GM04503 (cell line): ENCODE measurements at places on chromosomes 4 and X.

DNA sequence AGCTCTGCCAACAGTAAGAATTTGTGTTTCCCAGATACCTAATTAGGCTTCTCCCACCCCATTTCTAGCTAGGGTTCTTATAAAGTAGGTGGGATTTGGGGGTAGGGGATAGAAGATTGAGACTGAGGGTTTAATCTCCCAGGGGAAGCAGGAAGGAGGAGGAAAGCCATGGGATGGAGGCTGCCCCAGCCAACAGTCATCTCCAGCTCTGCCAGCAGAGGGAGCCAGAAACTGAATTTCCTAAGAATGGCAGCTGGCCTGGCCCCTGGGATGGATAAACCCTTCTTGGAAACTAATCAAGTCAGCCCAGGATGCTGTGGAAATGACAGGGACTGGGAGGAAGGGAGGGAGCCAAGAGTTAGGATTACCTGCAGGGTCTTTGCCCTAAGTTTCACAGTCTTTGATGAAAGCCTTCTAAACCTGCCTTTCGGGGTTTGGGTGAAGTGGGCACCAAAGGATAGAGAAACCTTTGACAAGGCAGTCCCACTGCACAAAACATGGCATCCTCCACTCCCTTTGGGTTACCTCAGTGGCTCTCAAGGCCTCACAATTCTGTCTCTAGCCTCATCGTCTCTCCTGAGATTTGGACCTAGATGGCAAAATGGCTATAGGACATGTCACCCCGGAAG, 6.7 kb upstream of the ERCC6L start:
- no peak for DNase-seq

- no peak for DNase-seq
Measured at GRCh38 chr4:134326866-134327265, 125.3 kb upstream of the PABPC4L start.

DNA sequence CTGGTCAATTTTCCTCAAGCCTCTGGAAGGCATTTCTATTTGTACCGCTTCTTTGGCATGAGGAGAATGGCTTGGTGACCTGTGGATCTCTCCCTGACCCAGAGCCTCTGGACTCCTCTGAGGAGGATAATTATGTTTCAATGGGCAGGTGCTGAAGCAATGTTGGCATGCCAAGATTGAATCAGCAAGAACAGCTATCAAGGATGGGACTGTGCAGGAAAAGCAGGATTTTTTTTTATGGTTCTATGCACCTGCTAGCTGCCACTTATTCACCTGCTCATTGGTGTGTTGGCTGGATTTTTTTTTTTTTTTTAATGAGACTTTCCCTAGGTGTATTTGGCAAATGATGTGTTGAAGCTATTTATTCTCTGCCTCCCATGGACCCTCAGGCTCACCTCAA, 821.2 kb downstream of the RPA4 start:
- DNase-seq = no peak

- no peak for DNase-seq
Measured at GRCh38 chr4:126404549-126404948, 1089.8 kb downstream of the FAT4 start.

- no peak for DNase-seq
Measured at GRCh38 chr4:62015043-62015739, 815.1 kb downstream of the ADGRL3 start.

- peak; percentile 36 for DNase-seq
Measured at GRCh38 chr4:85672116-85672515, 197.2 kb downstream of the ARHGAP24 start.

GRCh38 chr4:76680952-76681351, 217.0 kb downstream of the SOWAHB start:
- no peak for DNase-seq

DNA sequence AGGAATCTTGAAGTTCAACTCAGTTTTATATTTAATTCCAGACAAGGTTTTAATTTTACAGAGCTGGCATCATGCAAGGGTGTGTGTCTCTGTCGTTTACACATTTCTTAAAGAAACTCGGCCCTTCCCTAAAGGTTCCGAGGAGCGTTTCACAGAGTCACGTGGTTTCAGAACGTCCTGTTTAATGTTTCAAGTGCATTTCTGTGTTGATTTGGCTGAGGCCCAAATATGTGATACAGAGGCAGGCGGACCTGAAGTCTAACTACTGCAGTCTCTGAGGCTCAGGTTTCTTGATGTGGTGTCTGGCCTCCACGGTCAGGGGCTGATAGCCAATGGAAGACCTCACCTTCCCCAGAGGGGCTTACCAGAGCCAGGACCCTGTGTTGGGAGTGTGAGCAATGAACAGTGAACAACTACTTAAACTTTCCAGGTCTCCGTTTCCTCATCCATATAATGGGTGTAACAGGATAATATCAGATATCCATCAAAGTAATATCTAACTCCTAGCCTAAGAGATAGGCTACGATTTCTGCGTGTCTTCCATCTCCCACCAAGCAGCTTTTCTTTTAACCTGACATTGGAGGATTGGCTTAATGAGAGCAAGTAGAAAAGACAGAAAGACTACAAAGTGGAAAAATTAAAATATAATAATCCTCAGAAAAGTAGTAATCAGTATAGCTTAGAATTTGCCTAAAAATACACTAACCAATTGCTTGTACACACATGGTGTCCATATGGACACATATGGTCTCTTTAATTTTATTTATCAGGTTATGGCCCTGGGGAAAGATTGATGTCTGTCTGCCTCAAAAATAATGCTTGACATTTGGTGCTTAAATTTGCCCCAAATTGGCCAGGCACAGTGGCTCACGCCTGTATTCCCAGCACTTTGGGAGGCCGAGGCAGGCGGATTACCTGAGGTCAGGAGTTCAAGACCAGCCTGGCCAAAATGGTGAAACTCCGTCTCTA, 50.0 kb upstream of the TRIM2 start:
- no peak for DNase-seq

DNA sequence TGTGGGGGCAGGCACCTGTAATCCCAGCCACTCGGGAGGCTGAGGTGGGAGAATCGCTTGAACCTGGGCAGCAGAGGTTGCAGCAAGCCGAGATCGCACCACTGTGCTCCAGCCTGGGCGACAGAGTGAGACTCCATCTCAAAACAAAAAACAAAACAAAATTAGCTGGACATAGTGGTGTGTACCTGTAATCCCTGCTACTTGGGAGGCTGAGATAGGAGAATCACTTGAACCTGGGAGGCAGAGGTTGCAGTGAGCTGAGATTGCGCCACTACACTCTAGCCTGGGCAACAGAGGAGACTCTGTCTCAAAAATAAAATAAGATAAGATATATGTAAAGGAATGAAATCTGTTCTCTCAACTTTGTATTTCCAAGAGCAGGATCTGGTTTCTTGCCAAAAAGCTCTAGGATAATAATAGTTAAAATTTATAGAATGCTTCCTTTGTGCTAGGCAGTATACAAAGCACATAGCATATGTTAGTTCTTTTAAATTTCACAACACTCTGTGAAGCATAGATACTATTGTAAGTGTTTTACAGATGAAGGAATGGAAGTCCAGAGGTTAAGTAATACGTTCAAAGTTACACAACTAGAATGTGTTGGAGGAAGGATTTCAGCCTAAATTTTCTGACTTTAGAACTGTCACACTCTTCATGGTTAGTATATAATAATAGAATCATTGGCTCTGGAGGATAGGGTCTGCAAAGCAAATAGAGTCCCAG, 10.3 kb downstream of the MRPL1 start:
- no peak for DNase-seq

GRCh38 chr4:67035986-67036385, 509.3 kb downstream of the CENPC start:
- no peak for DNase-seq

- no peak for DNase-seq
Measured at GRCh38 chr4:57318703-57319102, 208.5 kb upstream of the IGFBP7 start.

GRCh38 chr4:24896056-24896455, 16.8 kb downstream of the CCDC149 start:
- DNase-seq = no peak

GRCh38 chr4:80931631-80932081, 98.9 kb upstream of the BMP3 start:
- DNase-seq = no peak

DNA sequence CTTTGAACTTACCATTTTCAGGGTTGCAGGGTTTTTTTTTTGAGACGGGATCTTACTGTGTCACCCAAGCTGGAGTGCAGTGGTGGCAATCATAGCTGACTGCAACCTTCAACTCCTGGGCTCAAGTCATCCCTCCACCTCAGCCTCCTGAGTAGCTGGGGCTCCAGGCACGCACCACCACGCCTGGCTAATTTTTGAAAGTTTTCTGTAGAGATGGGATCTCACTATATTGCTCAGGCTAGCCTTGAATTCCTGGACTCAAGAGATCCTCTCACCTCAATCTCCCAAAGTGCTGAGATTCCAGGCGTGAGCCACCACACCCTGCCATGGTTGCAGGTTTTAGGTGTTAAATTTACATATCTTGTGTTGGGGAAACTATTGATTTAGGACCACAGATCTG, 64.5 kb downstream of the STOX2 start:
- DNase-seq = no peak

GRCh38 chrX:130082244-130083106, 27.8 kb downstream of the ELF4 start:
- no peak for DNase-seq

DNA sequence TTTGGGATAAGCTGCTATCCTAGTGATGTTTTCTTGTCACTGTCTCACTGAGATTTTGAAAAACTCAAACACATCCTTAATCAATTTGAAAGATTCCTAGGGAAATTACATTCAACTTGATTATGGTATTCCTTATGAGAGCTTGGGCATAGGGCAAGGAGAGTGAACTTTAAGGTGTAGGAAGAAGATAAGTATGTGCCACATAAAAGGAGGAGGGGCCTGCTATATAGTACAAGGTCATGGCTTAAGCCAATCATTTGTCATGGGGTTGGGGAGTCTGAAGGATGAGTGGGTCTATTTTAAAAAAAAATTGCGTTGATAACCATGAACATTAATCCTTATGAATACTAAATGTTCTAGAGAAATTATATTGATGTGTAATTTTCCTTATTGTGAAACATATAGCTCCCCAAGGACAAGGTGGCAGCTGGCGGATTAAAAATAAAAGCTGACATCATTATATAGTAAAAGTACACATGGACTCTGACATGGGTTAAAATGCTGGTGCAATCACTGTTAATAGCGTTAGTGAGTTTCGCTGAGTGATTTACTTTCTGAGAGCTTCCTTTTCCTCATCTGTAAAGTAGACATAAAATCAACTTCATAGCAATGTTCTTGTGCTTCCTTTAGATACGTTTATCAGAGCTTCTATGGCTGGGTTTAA, 17.4 kb downstream of the GALNT7 start:
- DNase-seq = no peak

DNA sequence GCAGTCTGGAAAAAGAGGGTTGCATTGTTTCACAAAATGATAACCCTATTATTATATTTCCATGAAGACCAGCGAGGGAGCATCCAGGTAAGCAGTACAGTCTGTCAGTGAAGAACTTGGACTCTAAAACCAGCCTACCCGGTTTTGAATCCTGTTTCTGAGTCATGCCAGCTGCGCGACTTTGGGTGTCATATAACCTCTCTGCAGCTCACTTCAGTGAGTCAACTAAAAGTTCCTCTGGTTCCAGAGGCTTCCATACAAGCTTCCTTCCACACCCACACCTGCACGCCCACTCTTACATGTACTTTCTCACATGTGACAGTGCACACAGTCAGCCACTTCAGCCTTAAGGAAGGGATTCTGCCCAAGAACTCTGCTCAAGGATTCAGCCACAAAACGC, 49.8 kb upstream of the PRPS2 start:
- DNase-seq = no peak

DNA sequence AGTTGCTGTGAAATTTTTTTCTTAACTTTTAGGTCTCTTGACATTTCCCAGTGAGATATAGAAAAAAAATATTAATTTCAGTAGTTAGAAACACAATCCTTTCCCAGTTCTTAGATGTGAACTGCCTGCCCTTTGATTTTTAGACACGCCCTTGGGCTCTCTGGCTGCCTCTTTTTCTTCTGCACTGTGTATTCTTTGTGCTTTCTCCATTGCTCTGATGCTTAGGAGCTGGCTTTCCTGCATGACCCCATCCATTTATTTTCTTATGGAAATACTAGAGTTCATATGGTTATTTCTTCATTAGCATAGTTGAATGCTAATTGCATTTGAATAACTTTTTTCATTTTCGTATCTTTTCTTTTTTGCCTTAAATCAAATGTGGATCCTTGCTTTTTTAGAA, 224.9 kb upstream of the SMIM31 start:
- no peak for DNase-seq

DNA sequence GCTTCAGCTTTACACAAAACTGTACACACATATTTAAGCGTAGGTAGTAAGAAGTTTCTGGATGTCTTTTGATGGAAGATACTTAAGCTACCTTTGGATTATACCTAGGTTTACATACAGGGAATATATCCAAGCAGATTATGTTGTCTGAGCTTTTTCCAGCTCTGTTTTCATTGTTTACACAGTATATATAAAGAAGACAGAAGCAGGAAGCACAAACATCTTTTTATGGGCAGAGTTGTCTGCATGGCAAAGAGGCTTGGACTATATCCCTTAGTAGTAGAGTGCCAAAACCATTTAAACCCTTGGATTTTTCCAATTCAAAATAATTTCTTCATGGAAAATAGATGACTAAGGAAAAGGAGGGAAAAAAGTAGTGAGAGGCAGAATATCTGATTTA, 329.4 kb upstream of the AGA start:
- DNase-seq = no peak

GRCh38 chr4:153909672-153910071, 120.8 kb upstream of the SFRP2 start:
- DNase-seq = no peak

DNA sequence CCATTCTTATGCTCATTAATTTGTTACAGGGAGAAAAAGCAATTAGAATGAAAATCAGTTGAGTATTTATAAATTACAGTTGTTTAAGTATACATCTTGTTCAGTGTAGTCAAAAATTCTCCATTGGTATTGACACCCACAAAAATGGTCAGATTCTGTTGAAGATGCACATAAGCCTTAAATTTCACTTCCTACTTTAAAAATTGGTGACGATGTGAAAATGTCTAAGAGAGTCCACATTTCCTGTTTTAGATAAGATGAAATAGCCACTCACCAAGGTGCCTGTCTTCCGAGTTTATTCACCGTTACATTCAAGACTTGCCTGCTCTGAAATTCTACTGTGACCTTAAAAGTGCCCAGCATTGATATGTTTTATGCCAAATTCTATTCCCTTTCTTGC, 93.6 kb downstream of the GPR143 start:
- DNase-seq = no peak

GRCh38 chr4:104066533-104066932, 346.7 kb upstream of the TACR3 start:
- DNase-seq = no peak
